Amniotic stem cell (primary cell): ENCODE measurements at places on chromosomes 7 and 10.

GRCh38 chr7:17557251-17557671 is 258.8 kb downstream of the AHR start:
- DNase-seq = no peak

DNA sequence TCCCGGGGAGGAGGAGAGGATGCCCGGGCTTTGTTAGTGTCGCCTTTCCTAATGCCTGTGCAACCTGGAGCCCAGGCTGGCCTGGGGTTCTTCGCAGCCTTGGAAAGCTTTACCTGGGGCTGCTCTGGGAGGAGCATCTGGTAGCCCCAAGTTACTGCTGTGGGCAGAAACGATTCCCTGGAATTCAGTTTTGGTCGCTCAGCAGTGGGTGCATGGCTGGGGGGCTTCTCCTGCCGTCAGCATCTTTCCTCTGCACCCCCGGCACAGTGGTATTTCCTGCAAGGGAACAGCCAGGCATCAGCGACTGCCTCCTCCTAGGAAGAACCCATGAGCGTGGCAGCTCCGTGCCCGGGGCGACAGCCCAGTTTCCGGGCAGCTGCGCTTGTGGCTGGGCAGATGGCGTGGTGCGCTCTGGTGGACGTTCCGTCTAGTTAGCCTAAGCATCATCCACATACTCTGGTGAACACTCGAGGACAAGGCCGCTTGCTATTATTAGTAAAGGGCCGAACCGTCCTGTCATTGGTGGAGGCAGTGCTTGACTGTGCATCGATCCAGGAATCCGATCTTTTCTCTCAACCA is 107.0 kb upstream of the BTBD16 start:
- no peak for DNase-seq

DNA sequence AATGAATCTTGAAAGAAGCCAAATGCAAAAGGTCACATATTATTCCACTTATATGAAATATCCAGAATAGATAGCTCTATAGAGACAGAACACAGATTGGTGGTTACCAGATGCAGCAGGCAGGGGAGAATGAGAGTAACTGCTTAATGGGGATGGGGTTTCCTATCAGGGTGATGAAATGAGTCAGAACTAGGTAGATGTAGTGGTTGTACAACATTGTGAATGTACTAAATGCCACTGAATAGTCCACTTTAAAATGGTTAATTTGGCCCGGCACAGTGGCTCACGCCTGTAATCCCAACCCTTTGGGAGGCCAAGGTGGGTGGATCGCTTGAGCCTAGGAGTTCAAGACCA is 9.4 kb upstream of the SLC25A28 start:
- DNase-seq = no peak

GRCh38 chr10:5616836-5617235 is 49.6 kb downstream of the ASB13 start:
- no peak for DNase-seq

DNA sequence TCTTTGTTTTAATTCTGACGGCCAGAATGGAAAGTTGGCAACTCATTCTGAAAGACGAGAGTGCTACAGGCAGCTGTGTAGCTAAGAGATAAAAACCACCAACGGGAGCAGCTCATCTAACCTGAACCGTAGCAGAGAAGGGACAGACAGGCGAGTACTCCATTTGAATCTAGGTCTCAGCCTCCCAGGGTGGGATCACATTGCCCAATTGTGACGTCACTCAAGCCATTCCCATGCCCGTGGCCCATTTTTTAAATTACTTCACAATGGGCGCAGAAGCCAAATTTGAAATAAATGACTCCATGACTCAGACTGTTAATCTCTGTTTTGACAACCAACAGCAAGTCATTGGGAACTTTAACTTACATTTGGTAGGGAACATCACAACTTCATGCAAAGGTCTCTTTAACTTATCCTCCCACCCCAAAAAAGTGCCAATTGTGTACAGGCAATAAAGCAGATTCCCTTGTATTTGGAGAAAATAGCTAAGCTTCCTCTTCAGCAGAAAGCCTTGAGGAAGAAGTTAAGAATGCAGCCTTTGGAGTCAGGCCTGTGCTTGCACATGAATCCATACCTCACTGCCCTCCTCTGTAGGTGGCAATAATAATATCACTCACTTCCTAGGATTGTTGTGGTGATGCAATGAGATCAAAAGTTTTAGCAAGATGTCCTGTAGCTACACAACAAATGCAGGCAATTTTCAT is 93.2 kb upstream of the KIF5B start:
- DNase-seq = peak; percentile 52

- DNase-seq = no peak
These were observed 13.1 kb upstream of the SHH start for GRCh38 chr7:155825336-155825735.

DNA sequence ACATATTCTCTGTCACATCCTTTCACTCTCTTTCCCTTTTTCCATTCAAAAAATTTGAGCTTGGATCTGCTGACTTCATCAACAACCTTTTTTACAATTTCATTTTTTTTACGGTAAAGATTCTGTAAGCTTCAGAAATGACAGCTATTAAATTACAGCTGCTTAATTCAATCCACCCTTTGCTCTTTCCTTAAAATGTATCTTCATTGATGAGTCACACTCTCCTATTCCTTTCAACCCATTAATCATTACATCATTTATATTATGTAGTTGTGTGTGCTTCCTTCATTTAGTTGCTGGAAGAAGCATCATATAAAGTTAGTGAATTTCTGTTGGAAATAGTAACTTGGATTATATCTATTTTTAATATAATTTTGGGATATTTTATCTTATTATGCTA is 67.1 kb upstream of the MAGI2 start:
- no peak for DNase-seq

GRCh38 chr7:70616211-70616610 is 515.7 kb upstream of the GALNT17 start:
- DNase-seq = no peak
